ENCODE measurements at places on chromosomes 5 and 9.
A peak's percentile ranks its signal among the peaks of the same experiment; 100 is the strongest.

DNA sequence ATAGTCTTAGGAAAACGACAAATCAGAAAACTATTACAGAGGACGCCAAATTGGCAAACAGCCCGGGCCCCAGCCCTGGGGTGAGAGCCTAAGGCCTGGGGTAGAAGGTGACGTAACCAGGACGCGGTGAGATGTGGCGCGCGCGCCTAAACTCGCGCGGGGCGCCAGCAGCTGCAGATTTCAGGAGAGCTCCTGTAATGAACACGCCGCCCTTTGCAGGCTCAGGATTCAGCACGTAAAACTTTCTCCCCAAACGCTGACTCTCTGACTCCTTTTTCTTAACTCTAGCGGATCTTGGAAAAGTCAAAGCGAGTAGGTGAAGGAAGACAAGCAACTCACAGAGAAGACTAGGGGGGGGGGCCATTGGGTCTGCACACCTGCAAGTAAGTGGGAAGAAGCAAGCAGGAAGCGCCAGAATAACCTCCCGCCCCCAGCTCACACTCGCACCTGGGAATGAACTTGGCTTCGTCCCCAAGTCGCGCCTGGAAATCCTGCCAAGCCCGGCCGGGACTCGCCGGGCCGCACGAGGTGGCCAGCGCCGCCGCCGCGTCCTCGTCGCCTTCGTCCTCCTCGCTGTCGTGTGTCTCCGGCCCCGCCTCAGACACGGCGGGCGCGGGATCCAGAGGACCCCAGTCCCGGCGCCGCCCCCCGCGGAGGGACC, 822 bp downstream of the RASEF start:
- DNase-seq: no peak

GRCh38 chr9:75000835-75001234, 27.3 kb downstream of the CARNMT1 start:
- no peak for DNase-seq

DNA sequence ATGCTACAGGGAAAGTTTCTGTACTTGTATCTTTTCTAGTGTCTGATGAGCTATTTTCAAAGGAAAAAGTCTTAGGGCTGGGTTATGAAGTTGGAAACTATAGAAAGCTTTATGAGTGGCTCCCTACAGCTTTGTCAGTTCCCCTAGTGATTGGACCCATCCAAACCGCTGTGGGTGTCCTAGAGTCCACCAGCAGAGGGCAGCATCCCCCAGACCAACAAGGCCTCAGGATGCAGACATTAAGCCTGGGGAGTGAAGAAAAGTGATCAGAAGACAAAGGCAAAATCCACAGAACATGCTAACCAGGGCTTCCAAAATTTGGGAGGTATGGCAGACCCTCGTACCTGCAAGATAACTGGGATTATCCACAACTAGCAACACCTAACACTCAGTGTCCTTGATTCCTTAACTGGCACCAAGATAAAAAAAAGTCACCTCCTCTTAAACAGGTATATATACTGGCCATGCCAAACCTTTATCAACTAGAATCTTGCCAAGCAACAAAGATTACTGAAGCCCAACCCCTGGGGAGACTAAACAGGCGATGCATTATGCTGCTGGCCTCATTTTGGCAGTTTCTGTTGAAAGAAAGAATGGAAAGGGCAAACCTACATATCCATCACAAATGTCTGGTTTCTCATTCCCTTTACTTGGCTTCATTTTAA, 110.4 kb upstream of the NR5A1 start:
- peak; percentile 87 for DNase-seq

DNA sequence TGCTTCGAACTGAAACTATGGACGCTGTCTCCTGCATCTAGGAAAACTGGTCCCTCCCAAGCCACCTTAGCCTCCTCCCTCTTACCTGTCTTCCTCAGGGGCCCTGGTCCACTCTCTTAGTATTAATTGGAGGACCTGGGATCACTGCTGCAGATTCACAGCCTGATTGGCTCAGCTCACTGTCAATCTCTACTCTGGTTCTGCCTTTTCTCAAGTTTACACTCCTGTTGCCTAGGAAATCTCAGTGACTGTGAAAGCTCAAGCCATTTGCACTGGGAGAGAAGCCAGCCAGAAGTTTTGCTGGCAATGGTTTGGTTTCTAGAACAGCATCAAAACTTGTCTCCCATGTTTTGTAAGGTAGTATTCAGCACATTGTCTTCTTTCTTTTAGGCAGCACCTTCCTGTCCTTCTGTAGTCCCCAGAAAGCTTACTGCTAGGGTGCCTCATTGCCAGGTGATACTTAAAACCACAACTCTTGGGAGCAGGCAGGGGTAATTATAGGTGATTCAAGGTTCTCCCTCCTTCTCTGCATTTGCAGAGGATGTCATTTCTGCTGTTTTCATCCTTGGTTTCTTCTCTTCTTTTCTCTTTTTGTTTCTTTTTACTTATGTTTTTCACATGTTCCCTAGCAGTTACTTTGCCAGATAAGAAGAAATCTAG, at the start of gene CAPSL:
CAPSL (minus strand) TSS at position 55 of the 660 bp plus-strand sequence. CDS start 17,502 bp downstream, outside the sequence.
- peak; percentile 2 for DNase-seq

DNA sequence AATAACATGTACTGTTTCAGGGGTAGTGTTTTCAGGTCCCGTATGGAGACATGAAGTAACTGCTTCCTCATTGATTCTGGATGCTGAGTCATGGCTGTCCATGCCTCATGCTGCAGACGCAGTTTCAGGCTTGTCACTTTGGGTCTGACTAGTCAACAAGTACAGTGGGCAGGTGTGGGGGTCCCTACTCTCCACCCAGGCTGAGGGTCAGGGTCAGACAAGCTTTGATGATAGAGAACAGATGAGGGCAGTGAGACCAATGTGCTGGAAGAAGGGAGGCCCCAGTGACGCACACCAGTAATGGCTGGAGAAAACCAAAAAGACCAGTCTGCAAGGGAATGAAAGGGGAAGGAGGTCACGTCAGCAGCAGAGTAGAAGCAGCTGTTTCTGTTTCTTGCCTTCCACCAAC, 80.0 kb upstream of the NFIL3 start:
- DNase-seq: no peak

DNA sequence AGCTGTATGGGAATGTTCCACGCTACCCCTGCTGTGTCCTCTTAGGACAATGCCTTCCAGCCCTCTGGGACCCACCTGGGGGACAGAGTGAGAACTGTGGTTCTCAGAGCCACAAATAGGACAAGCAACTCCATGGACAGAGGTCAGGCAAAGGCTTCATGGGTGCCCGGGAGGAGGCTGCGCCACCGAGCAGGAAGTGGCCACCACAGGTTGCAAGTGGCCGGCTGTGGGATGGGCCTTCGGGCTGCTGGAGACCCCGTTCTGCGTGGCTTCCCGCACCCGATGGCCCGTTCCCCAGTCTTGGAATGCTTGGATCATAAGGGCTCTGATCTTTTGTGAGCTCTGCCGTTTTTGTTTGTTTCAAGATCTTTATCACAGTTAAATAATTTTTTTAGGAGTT, 118.8 kb downstream of the BOD1 start:
- DNase-seq: no peak

DNA sequence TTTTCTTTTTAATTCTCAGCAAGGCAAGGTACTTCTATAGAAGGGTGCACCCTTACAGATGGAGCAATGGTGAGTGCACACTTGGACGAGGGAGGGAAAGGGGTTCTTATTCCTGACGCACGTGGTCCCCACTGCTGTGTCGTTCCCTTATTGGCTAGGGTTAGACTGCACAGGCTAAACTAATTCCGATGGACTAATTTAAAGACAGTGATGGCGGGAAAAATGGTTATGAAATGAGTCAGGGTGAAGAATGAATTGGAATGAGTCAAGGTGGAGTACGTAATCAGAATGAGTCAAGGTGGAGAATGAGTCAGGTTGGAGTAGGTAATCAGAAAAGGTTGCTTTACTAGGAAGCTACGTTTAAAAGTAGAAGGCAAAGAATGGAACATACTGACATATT, 2.1 kb upstream of the HMGCS1 start:
- no peak for DNase-seq

- no peak for DNase-seq
These were observed 33.6 kb upstream of the SHC3 start for GRCh38 chr9:89212171-89212570.

GRCh38 chr5:113029614-113030013, 53.0 kb downstream of the DCP2 start:
- DNase-seq: no peak

- no peak for DNase-seq
These were observed 596.1 kb downstream of the IRX1 start for GRCh38 chr5:4191703-4192102.

- no peak for DNase-seq
These were observed 51.0 kb downstream of the GNAQ start for GRCh38 chr9:77980622-77981021.

- DNase-seq: no peak
These were observed 13.0 kb downstream of the DNAJC18 start for GRCh38 chr5:139426203-139426885.

DNA sequence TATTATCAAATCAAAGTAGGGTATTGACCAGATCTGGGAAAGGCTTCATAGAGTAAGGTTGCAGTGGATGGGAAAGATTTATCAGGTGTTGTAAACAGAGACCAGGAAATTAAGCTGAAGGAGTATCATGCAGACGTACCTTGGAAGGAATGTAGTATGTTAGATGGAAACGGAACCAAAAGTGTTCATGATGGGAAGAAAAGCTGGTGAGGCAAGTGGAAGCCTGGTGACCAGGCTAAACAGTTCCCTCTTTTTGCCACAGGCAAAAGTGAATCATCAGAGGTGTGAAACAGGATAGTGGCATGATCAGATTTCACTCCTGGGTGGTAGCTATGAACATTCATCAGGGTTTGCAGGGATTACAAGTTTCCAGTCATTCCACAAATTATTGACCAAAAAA, 780.1 kb upstream of the DMAC1 start:
- no peak for DNase-seq

- no peak for DNase-seq
These were observed 61.2 kb downstream of the ELL2 start for GRCh38 chr5:95900383-95900958.

GRCh38 chr9:137300567-137301080, 1.4 kb downstream of the NRARP start:
- peak; percentile 36 for DNase-seq

GRCh38 chr5:1044117-1044516, 35.5 kb downstream of the NKD2 start:
- no peak for DNase-seq

DNA sequence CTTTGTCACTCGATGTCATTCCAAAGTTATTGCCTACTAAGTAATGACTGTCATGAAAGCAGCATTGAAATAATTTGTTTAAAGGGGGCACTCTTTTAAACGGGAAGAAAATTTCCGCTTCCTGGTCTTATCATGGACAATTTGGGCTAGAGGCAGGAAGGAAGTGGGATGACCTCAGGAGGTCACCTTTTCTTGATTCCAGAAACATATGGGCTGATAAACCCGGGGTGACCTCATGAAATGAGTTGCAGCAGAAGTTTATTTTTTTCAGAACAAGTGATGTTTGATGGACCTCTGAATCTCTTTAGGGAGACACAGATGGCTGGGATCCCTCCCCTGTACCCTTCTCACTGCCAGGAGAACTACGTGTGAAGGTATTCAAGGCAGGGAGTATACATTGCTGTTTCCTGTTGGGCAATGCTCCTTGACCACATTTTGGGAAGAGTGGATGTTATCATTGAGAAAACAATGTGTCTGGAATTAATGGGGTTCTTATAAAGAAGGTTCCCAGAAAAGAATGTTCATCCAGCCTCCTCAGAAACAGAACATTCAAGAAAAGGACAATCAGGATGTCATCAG, 11.3 kb downstream of the TLR4 start:
- no peak for DNase-seq

DNA sequence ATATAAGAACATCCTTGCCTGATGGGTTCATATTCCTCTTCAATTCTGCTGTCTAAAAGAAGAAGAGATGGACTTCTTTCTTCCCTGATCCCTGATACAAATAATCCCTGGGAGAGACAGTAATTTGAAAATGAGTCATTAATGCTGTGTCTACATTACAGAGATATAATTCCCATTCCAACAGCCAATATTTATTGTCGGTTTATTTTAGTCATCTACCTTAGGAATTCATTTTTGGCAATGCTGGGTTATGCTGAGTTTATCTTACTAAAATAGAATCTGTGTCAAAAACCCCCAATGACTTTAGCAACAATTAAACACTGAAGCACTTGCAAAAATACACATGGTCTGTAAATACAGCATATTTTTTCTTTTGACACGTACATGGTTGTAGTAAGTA, 23.9 kb downstream of the ZNF474 start:
- DNase-seq: no peak

GRCh38 chr9:93677048-93677571, 100.7 kb downstream of the PHF2 start:
- DNase-seq: no peak

- peak; percentile 80 for DNase-seq
These were observed 90.6 kb downstream of the ANXA2R start for GRCh38 chr5:42949348-42950115.

DNA sequence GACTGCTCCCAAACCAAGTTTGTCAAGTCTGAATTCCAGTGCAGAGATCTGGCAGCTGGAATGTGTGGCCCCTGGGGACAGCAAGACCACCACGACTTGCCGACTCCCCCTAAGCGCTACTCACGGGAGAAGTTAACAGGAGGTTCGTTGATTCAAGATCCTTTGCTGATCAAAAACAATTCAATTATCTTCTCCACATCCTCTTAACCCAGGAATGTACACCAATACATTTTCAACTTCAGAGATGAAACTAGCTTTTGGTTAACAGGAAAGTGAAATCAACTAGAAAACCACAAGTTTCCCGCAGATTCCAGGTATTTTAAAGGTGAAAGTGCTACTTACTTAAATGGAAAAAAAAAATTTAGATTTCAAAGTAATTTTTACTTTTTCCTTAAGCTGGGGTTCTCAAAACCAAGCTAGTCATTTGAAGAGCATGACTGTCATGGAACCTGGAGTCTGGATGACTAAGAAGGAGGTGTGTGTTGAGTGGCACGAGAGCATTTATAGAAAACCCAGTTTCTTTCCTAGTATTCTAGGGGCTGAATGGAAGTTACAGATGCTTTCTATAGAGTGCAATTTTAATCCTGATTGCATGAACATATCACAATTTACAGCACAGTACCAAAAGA, 257.5 kb upstream of the PANK3 start:
- DNase-seq: no peak

DNA sequence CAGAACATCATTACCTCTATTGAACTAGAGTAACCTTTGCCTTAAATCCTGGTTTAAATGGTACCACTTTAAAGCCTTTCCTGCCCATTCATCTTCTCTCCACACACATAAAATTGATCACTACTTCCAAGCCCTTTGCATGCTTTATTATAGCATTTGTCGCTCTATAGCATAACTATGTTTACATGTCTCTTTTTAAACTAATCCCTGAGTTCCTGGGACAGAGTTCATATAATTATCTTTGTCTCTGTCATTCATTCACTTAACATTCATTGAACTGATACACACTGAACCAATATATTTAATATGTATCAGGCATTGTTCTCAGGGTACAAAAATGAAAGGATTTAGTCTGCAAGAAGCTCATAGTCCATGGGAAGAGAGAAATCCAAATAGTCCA, 37.3 kb downstream of the RECK start:
- no peak for DNase-seq

GRCh38 chr5:74576941-74577456, 63.5 kb downstream of the ENC1 start:
- DNase-seq: no peak

GRCh38 chr5:1538741-1539392, 15.1 kb upstream of the LPCAT1 start:
- no peak for DNase-seq

- no peak for DNase-seq
These were observed 47.5 kb downstream of the VPS13A start for GRCh38 chr9:77224746-77225312.
